ENCODE measurements at places on chromosomes 4 and X.

DNA sequence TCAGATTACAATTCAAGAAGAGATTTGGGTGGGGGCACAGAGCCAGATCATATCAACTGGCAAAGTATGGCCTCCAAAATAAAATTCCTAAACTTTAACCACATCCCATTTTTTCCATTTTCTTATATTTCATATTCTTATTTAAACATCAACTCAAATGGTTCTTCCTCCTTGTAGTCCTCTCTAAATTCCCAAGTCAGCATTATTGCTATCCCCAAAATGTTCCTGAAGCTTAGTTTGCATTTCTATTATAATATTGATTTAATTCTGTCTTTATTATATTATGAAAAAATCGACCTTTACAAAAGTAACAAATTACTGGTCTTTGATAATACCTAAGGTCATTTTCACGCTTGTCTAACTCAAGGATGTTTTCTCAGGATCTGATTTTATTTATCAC lies 67.5 kb downstream of the NPY1R start:
- DNase-seq = no peak

- no peak for DNase-seq
These were observed 22.8 kb downstream of the CDKN2AIP start for GRCh38 chr4:183467246-183467645.

GRCh38 chr4:186775902-186776301 lies 52.2 kb upstream of the FAT1 start:
- peak; percentile 29 for DNase-seq

DNA sequence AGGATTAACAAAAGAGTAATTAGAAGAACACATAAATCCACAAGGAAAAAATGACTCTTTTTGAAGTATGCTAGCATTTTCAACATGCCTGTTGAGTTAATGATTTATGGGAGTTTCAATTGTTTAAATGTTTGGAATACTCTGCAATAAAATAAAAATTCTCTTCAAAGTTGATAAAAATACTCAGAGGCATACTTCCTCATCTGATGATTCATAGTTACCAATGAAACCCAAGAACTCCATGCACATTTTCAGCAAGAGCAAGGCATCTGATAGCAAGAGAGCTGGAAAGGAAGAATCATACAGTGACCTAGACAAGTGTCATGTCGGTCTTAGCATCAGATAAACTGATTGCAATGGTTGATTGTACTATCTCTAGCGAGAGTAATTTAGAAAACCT lies 443.7 kb upstream of the ATOH1 start:
- DNase-seq = peak; percentile 80

GRCh38 chr4:110621328-110621812 lies 1.5 kb downstream of the PITX2 start:
- DNase-seq = no peak

DNA sequence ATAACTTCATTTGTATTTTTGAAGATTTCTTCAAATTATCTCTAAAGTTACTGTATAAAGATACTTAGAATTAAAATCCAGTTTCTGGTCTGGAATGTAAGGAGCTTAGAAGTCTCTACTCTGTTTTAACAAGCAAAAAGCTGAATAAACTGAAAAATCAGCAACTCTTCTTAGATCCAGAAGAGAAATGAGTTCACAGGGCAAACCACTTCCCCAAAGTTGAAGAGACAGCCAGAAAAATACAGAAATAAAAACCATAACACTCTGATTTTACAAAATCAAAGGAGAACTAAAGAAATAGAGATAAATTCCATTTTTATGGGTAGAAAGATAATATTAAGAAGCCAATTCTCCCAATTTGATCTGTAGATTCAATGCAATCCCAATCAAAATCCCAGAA lies 1166.8 kb downstream of the ADGRL3 start:
- no peak for DNase-seq

- DNase-seq = no peak
These were observed 19.2 kb downstream of the FLNA start for GRCh38 chrX:154355094-154355775.

DNA sequence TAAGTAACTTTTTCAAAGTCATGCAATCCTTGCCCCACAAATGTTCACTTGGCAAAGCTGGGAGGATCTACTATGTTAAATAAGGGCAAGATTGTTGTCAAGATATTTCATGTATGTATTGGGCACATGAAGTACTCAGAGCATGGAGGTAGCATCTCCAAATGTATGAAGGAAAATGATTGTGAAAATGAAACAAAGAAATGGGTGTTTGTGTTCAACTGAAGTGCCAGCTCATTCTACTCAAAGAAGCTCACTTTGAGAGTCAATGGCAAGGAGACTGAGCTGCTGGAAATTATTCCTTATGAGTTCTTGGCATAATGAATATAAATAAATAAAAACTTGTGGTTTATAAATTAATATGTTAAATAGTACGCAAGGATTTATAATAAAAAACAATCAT lies 124.5 kb upstream of the ARSJ start:
- no peak for DNase-seq

DNA sequence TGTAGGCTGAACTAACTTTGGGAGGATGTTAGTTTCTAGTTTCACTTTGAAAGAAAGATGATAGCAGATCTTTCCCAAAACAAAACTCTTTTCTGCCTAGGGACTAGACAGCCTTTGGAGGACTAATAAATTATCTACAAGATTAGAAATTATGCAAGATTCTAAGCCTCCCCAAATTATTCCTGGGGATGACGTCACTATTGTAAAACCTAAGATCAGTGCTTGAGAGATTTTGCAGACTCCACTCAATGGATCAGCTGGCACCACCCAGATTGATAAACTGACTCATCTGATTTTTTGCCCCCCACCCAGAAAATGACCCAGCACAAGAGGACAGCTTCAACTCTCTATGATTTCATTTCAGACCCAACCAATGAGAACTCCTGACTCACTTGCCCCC lies 1057.9 kb upstream of the DIAPH2 start:
- DNase-seq = no peak

DNA sequence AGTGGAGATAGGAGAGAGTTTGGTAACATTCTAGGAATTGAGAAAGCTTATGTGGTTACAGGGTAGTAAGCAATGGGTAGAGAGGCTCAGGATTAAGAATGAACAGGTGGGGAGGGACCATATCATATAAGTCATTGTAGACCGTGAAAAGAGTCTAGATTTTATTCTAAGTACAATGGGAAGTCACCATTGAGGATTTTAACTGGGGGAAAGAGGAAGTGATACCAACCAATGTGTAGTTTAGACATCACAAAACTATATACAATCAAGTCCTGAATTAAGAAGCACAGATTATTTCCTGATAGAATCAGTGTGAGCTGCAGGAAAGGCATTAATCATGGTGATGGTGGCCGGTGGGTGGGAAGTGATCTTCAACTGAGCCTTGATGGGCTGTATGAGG lies 178.3 kb upstream of the ZIC3 start:
- no peak for DNase-seq

- DNase-seq = peak; percentile 4
These were observed 17.8 kb downstream of the ZNF81 start for GRCh38 chrX:47854474-47854873.

GRCh38 chr4:159018062-159018629 lies 84.7 kb upstream of the RAPGEF2 start:
- no peak for DNase-seq

DNA sequence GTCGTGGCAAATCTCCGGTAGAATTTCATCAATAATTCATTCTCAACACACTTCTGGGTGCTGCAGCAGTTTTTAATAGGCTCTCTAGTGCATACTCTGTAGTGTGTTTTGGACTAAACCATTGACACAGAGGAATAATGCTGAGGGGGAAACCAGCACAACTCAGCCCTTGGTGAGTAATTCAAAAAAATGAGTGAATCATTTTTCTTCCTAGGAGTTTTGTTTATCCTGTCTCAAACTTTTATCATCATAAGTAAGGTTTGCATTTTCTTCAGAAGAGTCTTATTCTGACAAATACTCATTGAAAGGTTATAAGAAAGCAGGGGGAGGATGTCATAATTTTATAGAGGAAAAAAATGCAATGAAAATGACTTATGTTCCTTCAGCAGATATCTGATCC lies 2542.7 kb downstream of the PCDH7 start:
- peak; percentile 78 for DNase-seq

All from fibroblast of skin of back (primary cell).